Naive thymus-derived CD4-positive, alpha-beta T cell (primary cell): ENCODE measurements at places on chromosomes 5 and 9. TPM values are rescaled to one million over a fixed set of nuclear protein-coding genes. Genes with fewer than 3 reads are reported as not detected.
A peak's percentile ranks its signal among the peaks of the same experiment; 100 is the strongest.

Gene CCL28
- total RNA-seq = 23.2 TPM

Gene SLCO6A1
- not detected for total RNA-seq

- no peaks in the 10 kb centered on the region for H3K27me3 ChIP-seq
- peaks cover 12% of the 10 kb centered on the region for H3K4me1 ChIP-seq
- peak overlapping the region; percentile 98 for H3K27ac ChIP-seq
- DNase-seq = peak; percentile 89
- H3K36me3 ChIP-seq = no peaks in the 10 kb centered on the region
Measured at GRCh38 chr5:1386274-1386717, 41.4 kb upstream of the CLPTM1L start.

- no peak for DNase-seq
- H3K4me3 ChIP-seq = no peak overlapping the region
- H3K27me3 ChIP-seq = no peaks in the 10 kb centered on the region
- no peaks in the 10 kb centered on the region for H3K36me3 ChIP-seq
Measured at GRCh38 chr5:14257995-14258403, 114.9 kb downstream of the TRIO start.

DNA sequence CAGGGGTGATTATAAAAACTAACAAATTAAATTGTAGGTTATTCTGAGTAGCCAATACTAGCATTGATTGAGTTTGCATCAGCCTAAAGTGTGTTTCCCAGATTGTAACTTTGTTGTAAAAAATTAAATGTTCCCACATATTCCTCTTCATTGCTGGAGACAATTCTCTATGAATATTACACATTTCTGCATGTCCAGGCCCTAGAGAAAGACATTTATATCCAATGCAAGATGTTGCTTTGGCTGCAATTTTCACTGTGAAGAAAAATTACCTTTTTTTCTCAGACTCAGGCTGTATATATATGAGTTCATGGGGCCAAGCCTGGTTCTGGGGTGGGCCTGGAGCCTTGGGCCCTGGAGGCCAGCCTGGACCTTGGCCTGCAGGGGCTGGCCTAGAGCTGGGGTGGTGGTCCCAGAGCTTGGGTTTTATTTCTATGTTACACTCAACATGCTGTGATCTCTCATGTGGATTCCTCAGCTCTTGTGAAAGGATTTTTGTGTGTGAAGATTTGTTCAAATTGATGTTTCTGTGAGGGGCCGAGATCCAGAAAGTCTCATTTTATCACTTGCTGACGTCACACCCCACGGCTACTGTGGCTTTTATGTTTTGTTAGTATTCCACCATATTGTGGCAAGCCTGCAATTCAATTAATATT lies 232.5 kb downstream of the SPATA31A1 start:
- no peaks in the 10 kb centered on the region for H3K27me3 ChIP-seq
- H3K4me3 ChIP-seq = no peak overlapping the region
- no peak for DNase-seq
- H3K4me1 ChIP-seq = no peaks in the 10 kb centered on the region

GRCh38 chr9:98570663-98571440 lies 137.9 kb downstream of the GABBR2 start:
- no peaks in the 10 kb centered on the region for H3K36me3 ChIP-seq
- no peak overlapping the region for H3K4me3 ChIP-seq
- no peaks in the 10 kb centered on the region for H3K27me3 ChIP-seq
- no peak overlapping the region for H3K27ac ChIP-seq

DNA sequence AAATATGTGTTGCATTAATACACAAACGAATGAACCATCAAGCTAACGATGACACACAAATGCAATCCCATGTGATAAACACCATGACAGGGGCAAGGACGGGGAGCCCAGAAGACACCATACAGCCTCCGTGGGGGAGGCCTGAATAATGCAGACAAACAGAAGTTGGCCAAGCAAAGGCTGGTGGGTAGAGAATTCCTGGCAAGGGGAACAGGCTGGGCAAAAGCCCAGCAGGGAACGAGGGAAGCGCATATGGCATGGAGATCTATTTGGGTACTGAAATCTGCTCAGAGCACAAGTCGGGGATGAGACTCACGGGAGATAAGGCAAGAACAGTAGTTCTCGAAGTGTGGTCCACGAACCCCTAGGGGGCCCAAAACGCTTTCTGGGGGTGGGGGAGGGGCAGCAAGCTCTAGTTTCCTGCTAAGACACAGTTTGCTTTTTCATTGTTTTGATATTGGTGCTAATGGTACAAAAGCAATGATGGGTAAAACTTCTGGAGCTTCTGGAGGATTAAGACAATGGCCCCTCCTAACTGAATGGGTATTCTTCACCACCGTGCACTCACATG lies 42.9 kb upstream of the FBXW11 start:
- no peak overlapping the region for H3K27ac ChIP-seq
- H3K27me3 ChIP-seq = no peaks in the 10 kb centered on the region
- H3K4me3 ChIP-seq = no peak overlapping the region
- DNase-seq = no peak
- no peaks in the 10 kb centered on the region for H3K4me1 ChIP-seq
- peaks cover 94% of the 10 kb centered on the region for H3K36me3 ChIP-seq

GRCh38 chr5:132254321-132254977 lies 3.0 kb upstream of the PDLIM4 start:
- H3K27me3 ChIP-seq = no peaks in the 10 kb centered on the region
- H3K4me3 ChIP-seq = no peak overlapping the region
- no peaks in the 10 kb centered on the region for H3K36me3 ChIP-seq
- no peaks in the 10 kb centered on the region for H3K4me1 ChIP-seq
- H3K27ac ChIP-seq = no peak overlapping the region
- DNase-seq = no peak
